ENCODE measurements at places on chromosomes 16 and 17.

GRCh38 chr17:8290043-8290442, 1.6 kb downstream of the RANGRF start:
- DNase-seq, result no peak

DNA sequence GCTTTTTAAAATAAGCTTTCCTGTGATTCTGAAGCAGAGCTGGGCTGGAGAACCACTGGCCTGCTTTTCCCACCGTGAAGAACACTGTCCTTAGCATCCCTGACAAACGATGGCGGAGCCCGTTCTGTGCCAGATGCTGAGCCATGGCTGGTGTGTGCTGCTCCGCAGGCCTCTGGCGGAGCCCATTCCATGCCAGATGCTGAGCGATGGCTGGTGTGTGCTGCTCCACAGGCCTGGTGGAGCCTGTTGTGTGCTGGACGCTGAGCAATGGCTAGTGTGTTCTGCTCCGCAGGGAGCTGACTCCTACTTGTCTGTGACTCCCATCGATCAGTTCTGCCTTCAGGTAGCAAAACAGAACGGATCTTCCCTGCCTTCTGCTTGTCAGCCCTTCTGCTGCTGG, 4.3 kb downstream of the ENDOV start:
- DNase-seq, result no peak

- no peak for DNase-seq
Observed at GRCh38 chr17:44077595-44077909, 7.0 kb downstream of the G6PC3 start.

DNA sequence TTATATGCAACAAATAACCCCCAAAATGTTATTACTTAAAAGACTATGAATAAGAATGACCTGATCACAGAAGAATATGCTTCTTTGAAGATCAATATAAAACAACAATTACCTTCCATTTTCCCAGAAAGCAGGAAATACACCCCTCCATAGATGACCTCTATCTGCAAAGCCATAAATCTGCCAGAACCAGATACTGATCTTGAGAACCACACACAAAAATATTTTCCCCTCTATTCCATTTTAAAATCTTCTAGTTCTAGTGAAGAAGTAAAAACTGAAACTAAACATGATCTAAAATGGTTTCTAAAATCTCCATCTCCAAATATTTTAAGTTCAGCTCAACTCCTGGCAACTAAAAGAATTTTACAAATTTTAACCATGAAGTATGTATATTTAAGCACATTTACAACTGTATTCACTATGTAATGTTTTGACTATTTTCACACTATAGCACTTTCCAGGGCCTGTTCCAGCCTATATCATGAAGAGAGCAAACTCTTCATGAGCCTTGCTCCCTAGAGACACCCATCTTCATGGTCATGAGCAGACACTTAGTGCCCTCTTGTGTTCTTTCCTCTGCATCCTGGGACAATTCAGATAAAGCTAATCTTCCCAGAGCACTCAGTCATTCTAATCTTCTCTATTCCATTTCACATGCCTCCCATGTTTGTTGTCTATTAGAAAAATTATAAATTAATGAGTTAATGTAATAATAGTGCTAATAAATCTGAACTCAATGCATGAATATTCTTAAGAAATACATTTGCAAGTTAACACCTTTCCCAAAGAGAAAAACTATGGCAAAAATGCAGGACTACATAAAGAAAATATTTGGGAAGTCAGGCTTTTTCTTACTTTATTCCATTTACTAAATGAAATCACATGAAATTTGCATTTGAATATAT, 87.0 kb downstream of the HELZ start:
- no peak for DNase-seq

DNA sequence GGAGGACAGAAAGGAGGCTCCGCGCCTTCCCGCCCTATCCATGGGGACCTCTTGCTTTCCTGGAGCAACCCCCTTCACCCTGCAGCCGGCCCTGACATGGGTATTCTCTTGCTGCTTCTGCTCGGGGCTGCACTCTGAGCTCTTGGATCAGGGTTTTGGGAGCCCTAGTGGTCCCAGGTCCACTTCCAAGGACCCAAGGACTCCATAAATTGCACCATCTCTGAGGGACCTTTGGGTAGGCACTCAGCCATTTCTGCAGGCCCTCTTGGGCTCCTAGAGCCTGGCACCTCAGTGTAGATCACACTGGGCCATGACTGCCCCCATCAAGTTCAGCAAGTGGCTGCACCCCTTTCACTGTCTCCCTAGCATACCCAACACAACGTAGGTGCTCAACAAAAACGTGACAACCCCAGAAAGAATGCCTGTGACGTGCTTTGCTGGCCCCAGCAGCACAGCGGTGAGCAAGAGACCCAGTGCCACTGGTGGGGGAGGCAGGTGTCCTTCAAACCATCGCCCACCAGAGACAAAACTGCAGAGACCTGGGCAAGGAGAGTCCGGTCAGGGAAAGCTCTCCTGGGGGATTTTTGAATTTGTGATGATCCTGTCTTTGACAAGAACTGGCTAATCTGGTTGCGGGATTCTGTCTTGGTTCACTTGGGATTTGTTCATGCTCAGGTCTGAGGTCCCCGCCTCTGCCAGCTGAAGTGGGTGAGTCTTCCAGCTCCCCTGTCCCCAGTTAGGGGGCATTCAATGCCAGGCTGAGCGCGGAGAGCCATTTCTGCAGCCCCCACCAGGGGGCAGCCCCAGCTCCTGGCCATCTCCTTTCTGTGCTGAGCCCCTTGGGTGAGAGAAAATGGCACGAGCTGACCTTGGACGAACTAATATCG, 2.5 kb upstream of the RAB11FIP4 start:
- no peak for DNase-seq

DNA sequence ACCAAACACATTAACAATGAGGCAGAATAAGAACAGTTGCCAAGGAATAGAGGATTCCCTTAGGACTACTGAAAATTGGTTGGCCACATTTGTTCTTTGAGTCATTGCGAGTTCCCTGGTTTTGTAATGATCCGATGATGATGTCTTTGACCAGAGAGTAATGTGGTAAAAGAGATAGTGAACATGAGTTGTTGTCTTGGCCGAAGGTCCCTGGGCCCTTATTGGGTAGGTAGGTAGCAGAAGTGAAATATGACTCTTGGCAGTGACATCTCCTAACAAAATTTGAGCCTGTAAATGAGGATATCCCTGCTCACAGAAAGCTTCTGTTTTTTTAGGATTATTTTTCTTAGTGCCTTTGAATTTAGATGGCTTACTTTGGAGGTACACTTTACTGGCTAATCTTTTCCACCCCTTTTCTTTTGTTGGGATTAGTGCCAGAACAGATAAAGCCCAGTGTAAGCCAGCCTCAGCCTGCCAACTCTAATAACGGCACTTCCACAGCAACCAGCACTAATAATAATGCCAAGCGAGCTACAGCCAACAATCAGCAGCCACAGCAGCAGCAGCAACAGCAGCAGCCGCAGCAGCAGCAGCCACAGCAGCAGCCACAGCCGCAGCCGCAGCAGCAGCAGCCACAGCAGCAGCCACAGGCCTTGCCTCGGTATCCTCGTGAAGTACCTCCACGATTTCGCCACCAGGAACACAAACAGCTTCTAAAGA, 47.2 kb downstream of the TNRC6A start:
- no peak for DNase-seq

GRCh38 chr17:57040571-57040970, 44.5 kb upstream of the AKAP1 start:
- DNase-seq, result no peak

- peak; percentile 45 for DNase-seq
Observed at GRCh38 chr17:8126491-8127066, 2.7 kb upstream of the HES7 start.

GRCh38 chr17:71409712-71410111, 711.1 kb upstream of the SOX9 start:
- DNase-seq, result no peak

DNA sequence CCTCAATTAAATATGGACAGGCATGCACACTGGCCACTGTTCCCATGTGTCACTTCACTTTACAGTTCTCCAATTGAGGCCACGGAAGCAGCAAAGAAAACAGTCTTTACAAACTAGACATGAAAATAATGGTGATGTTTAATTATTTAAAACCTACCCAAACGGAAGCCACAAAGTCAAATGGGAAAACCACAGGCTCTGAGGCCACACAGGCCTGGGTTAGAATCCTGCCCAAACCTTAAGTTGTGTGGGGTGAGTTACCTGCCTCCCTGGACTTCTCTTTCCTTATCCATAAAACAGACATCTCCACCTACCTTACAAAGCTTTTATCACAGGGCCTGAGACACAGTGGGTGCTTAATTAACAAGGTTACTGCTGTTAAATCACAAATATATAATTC, 137.4 kb downstream of the PARN start:
- no peak for DNase-seq

DNA sequence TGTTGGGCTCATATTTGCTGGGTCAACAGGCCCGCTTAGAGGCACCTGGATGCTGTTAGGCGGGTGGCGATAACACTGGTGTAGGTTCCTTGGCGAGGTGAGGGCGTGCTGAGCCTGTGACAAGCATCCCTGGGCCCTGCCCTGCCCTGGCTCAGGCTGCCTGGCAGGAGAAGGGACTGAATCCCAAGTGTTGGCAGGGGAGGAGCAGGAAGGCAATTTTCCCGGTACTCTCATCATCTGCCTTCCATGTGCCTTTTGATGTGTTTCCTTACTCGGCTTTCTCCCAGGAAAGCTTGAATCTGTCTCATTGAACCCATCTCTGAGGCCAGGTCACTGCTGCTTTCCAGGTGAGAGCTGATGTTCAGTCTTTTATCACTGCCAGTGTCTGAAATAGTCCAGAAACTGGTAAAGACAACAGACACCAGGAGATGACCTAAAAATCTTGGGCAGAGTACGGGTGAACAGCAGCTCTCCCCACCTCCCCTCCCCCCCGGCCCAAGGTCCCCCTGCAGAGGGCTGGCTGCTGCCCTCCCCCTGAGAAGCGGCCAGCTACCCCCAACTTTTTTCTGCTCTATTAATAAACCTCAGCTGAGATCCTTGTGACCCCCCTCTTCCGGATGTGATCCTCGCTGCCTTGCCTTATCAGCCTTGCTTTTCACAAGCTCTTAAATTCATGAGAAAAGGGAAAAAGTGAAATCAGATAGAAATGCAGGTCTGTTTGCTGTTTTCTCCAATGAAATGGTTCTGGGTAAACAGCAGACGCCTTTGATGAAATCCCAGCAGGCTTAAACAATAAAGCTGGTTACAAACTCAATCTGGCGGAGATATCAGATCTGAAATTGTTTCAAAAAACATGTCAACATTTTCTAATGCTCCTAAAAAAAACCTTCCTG, 29.0 kb downstream of the RTN4RL1 start:
- DNase-seq, result no peak

DNA sequence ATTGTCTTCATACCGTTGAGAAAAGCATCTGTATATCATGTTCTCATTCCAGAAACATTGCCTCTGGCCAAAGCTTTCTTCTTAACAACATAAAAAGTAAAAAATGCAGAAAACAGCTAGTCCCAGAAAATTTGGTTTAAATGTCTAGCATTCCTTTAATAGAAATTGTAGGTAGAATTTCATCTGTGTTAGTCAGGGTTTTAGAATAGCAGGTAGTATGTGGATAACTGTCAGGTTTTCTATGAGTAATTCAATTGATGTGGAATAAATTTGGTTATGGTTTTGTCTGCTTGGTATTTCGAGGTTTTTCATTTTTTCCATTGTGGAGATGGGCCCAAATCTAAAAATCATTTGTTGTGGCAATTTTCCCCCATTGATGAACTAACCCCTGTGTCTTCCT, 616.7 kb downstream of the KCNJ2 start:
- no peak for DNase-seq

GRCh38 chr17:47184681-47185080, 4.4 kb downstream of the CDC27 start:
- DNase-seq, result no peak

- DNase-seq, result no peak
Observed at GRCh38 chr17:9213303-9213640, 192.0 kb downstream of the NTN1 start.

GRCh38 chr17:45848405-45848804, 3.7 kb downstream of the SPPL2C start:
- DNase-seq, result no peak

- DNase-seq, result no peak
Observed at GRCh38 chr17:76840884-76841775, 27.1 kb upstream of the MGAT5B start.

GRCh38 chr17:75341784-75342486, 52.7 kb upstream of the SLC25A19 start:
- no peak for DNase-seq

DNA sequence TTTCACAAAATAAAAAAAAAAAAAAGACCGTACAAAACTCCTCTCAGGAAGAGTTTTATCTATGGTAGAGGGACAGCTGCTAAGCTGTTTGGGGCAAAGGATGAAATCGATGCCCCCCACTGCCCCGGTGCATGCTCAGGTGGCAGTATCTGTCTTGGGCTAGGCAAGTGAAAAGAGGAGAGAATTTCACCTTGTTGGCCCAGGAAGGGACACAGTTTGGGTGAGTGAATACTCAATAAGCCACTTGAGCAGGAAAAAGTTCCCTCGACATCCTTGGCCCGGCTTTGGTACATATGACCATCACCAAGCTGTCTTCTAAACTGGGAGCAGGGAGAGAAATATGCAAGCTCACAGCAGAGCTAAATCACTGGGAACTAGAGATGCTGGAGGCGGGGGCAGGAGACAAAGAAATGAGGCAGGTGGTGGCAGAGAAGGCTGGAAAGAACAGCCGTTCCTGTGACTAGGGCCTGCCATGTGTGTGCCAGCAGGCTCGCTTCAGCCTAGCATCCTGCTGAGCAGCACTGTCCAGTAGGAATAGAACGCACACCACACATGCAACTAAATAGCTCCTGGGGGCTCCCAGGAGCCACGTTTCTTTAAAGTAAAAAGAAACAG, 8.2 kb upstream of the EIF1 start:
- no peak for DNase-seq

GRCh38 chr16:58661199-58661830, 23.3 kb downstream of the SLC38A7 start:
- DNase-seq, result no peak

DNA sequence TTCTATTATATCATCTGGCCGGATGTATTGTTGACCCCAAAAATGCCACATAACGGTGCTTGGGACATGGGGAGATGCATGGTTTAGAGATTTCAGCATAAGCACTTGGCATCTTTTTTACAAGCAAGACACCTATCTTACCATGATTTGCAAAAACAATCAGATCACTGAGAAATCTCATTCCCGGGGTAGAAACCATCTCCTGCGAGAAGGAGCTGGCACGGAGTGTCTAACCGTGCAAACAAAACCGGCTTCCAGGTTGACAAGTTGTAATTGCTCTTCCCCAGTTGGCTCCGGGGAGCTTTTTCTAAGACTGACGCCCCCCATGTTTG, 1.0 kb downstream of the SLC16A6 start:
- DNase-seq, result no peak

- no peak for DNase-seq
Observed at GRCh38 chr17:39667262-39667944, 850 bp upstream of the PNMT start.

- DNase-seq, result peak; percentile 25
Observed at GRCh38 chr17:49861150-49861884, 13.4 kb upstream of the TAC4 start.
